Choroid plexus epithelial cell (primary cell): ENCODE measurements at places on chromosomes 12 and 14.
A peak's percentile ranks its signal among the peaks of the same experiment; 100 is the strongest.

DNA sequence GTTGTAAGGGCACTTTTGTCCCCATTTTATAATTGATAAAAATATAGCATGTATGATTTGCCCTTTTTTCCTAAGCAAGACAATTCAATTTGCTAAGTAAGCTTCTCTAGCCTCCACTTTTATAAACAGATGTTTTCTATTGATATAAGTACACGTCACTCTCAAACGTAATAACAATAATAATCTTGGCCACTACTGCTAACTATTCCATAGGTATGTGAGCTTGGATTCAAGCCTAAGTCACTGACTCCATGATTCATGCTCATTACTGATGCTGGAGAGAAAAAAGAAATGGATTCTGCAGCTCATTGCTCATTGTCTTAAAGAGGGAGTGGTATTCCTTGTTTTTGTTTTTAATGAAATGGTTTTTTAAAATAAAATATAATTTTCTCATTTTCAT is 661.0 kb downstream of the GALC start:
- peak; percentile 1 for DNase-seq

DNA sequence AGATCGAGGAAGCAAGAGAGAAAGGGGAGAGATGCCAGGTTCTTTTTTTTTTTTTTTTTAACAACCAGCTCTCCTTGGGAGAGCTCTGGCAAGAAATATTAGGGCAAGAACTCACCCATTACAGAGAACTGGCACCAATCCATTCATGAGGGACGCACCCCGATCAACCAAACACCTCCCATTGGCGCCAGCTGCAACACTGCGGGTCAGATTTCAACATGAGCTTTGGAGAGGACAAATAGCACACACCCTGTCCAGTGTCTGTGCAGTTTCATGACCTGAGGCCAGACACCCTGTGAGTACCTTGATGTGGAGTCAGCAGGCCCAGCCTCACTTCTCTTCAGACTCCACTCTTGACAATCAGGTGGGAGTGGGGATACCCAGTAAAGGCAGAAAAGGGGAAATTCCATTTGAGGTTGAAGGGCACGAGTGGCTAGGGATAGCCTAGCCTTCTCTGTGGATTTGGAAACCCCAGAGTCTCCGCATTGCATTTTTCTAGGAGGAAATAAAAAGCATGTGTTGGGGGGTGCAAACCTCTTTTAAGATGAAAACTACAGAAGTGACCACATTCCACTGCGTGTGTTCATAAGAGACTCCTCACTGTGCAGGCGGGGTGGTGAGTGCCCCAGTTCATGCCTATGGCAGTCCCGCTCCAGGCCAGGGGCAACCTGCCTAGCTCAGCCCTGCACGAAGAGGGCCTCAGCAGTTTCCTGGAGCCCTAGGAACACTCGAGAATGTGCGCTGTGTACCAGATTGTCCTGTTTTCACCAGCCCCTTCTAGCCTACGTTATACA is 42.4 kb upstream of the GPATCH2L start:
- DNase-seq = no peak

- no peak for DNase-seq
These were observed 72.8 kb downstream of the TNFAIP2 start for GRCh38 chr14:103195828-103196615.

GRCh38 chr12:130709971-130710732 is 5.9 kb downstream of the RIMBP2 start:
- DNase-seq = no peak

- peak; percentile 55 for DNase-seq
These were observed 30.1 kb downstream of the LRFN5 start for GRCh38 chr14:41636492-41637392.

DNA sequence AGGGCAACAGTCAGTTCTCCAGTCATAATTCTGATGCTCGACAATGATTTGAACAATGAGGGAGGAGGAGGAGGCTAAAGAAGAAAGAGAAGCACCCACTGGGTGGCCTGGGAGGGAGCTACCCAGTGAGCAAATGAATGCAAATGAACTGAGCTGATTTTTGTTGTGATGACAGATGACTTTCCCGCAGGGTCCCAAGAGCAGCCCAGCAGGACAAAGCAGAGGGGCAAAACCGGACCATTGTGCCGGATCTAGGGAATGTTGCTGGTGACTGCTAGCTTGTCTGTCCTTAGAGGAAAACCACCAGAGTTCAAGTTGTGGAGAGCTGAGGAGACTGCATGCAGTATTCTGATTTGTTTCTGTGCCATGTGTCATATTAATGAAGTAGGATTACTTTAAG is 162.8 kb downstream of the MON2 start:
- no peak for DNase-seq

DNA sequence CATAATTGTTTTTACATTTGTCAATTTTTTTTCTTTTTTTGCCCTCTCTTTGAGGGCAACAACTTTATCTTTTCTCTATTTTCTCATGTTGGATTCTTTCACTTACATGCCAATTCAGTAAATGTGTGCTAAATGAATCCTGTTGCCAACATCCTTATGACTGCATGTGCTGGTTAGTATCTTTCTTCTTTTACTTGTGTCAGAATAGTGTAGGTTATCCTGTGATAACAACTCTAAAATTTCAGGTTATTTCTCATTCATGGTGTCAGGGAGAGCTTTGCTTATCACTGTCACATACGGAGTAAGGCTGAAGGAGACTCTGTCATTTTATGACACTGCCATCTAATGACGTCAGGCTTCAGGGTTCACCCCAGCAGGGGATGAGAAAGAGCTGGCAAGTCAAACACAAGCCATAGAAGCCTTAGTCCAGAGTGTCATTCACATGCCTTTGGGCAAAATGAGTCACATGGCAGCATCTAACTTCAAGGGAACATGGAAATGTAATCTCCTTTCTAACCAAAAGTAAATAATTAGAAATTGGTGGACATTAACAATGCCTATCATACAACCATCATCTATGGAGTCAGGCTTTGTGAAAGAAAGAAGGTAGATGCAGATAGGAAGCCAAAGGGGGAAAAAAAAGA is 242.5 kb upstream of the ATP2B1 start:
- DNase-seq = no peak

DNA sequence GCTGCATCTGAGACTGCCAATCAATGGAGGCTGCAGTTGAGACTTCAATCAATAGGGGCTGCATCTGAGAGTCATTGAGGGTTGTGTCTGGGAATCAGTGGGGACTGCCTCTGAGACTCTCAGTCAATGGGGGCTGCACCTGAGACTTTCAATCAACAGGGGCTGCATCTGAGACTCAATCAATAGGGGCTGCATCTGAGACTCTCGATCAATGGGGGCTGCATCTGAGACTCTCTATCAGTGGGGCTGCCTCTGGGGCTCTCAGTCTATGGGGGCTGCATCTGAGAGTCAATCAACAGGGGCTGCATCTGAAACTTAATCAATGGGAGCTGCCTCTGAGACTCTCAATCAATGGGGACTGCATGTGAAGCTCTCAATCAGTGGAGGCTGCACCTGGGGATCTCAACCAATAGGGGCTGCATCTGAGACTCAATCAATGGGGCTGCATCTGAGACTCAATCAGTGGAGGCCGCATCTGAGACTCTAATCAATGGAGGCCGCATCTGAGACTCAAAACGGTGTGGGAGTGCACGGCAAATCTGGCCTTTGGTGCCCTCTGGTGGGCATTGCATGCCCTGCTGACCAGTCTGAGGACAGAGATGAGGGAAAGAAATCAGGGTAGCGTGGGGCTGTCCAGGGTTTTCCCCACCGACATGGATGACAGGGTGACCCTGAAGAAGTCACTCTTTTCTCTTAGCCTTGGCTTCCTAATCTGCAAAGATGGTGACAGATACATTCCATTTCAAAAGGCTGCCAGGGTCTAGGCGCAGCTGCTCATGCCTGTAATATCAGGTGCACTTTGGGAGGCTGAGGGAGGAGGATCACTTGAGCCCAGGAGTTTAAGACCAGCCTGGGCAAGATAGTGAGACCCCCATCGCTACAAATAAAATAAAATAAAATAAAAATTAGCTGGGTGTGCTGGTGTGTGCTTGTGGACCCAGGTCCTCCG is 41.3 kb upstream of the EIF5 start:
- DNase-seq = peak; percentile 74

GRCh38 chr12:93060666-93061472 is 131.8 kb upstream of the EEA1 start:
- peak; percentile 90 for DNase-seq

DNA sequence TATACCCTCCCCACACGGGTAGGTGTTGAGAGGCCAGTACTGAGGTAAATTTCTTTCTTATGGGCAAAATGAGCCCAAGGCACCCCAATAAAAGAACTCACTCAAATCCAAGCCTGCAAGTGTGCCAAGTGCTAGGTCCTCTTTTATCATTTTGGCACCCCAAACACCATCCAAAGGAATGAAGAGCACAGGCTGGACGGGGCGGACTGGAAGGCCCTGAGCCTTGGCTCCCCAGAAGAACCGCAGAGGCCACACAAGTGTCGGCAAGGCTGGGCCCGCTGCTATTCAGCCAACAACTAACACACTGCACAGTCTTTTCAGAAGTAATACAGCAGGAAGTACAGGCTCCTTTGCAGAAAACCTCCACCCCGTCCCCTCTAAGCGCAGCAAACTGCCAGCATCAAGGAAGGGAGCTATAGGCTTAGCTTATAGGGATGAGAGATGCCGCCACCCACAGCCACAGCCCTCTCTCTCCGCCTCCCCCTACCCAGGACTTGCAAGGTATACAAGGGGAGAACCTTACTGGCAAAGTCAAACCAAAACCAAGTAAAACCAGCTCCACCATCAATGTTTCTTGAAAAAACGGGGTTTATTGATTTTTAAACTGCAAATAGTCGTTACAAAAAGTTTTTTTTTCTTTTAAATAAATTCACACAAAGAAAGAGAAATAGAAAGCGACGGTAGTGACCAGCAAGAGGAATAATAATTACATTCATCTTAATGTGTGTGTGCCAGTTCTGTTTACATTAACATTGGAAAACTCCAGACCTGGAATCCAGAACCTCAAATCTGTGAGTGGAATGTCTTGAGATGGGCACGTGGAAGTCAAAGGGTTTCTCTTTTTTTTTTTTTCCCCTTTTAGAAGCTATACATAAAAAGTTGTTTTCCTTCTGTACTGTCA is 5.5 kb downstream of the ZFP36L1 start:
- no peak for DNase-seq

GRCh38 chr12:124750787-124751471 is 112.7 kb downstream of the SCARB1 start:
- DNase-seq = no peak

DNA sequence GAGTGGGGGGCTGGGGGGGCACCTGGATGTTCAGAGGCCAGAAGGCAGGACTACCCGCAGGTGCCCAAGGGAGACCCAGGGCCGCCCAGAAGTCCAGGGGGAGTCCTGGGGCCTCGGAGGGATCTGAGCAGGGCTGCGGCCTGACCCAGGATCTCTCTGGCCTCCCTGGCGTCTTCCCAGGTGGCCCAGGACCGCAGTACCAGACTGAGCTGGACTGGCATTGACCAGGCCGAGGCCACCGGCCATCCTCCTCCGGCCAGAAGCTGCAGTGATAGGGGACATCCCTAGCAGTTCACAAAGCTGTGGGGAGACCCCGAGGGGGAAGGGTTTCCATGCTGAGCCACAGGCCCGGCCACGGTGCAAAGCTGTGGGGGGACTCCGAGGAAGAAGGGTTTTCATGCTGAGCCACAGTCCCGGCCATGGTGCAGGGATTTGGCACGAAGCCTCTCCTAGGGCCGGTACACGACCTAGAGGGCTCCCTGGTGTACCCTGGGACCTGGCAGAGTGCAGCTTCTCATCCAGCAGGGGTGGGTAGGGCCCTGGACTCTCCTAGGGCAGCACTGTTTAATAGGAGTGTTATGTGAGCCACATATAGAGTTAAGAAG is 24.4 kb downstream of the FBRSL1 start:
- no peak for DNase-seq

DNA sequence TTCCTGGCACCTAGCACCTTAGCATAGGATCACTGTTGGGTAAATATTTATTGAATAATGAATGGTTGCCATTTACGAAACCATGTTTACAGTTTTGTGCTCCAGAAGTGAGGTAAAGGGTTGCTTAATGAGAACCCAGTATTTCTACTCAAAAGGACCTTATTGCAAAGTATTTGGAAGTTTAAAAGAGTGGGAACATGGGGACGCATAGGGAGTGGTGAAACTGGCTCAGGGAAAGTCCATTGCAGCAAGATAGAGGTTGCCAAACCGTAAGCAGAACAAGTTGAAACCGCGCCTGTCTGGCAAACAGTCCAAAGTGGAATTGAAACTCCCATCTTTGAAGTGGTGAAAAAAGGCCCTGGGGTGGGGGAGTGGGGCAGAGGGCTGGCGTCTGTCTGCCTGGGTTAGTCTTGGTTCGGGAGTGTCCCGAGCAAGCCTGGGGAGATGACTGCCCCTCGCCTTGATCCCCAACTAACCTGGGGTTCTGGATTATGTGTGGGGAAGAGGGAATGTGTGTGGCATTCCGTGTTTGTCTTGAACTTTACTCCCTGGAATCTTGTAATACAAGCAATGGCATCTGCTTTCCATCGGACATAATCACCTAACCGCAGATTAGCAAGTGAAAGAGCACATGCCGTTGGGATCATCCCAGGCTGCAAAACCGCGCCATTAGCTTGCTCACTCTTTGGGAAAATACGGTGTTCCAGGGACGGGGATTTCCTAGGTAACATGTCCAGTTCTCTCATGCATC is 7.2 kb downstream of the ALDH2 start:
- DNase-seq = peak; percentile 70

DNA sequence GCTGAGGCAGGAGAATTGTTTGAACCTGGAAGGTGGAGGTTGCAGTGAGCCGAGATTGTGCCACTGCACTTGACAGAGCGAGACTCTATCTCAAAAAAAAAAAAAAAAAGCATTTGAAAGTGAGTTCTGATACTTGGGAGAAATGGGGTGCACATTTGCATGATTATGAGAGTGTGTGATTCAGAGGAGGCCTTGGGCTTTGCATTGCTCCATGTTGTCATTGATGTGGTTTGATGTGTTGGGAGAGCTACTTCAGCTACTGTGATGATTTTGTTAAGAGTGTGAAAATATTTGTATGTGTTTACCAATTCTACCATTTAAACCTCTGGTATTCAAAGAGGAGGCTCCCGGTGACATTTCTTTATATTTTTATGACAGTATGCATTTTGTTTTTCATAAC is 24.4 kb downstream of the DRAM1 start:
- no peak for DNase-seq

DNA sequence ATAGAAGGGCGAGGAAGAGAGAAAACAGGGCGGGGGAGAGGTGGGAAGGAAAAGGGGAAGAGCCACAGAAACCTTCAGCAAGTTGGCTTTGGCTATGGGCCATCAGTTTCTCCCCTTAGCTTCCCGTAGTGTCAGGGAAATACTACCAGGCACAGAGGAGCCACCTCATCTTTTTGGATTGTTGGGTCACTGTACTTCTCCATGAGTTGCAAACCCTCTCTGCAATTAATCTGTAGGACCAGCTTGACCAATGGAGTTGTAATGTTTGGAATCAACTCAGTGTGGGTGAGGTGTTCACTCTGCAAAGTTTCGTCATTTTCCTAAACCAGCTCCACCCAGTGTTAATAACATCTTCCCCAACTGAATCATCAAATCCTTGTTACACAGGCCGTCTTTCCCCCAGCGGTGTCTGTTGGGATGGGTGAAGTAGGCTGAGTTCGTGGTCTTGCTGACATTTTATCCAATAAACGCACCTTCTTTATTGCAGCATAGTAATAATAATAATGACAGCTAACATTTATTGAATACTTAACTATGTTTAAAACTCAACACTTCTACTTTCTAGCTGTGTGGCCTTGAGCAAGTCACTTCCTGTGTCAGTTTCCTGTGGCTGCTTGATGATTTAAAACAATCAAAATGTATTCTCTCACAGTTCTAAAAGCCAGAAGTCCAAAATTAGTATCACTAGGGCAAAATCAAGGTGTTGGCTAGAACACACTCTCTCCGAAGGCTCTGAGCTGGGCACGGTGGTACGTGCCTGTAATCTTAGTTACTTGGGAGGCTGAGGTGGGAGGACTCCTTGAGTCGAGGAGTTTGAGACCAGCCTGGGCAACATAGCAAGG is 8.1 kb upstream of the GLTP start:
- DNase-seq = peak; percentile 83

- DNase-seq = peak; percentile 70
These were observed 360.8 kb downstream of the PAWR start for GRCh38 chr12:79329933-79330332.
